T-helper 9 cell (primary cell): ENCODE measurements at places on chromosomes 11 and 22.

GRCh38 chr22:37326726-37327125, 44.4 kb downstream of the CYTH4 start:
- DNase-seq = no peak

DNA sequence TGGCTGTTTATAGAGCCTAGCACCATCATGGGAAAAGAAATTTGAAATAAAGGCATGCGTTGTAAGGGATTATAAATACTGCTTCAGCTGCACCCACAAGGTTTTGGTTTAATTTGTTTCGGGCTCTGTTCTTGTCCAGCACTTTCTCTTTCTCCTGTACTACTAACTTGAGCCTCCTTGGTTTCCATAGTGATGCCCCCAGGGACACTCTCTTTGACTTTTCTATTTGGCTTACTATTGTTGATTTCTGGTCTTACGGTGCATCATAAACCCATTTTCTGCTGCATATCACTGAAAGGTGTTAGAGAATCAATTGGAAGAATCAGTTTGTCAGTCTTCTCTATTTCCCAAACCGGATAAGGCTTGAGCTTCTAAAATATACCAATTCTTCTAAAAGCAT, 1674.3 kb upstream of the RAG2 start:
- no peak for DNase-seq

DNA sequence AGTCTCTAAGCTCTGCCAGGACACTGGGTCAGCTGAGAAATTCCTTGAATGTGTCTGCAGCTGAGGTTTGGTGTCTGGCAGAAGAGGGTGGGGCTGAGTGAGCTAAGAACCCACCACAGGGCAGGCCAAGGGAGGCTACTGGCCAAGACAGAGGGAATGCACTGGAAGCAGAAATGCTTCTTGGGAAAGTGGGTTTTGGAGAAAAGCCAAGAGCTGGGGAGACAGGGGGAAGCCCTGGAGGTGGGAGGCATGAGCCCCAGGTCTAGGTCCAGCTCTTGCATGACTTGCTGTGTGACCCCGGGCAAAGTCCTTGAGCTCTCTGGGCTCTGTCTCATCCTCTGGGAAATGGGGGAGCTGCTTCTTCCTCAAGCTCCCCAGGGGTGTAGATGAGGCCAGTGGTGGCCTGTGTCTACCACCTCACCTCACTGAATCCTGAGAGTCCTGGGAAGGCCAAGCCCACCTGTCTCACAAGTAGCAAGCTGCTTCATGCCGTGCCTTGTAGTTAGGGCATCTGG, 2.3 kb downstream of the MMP11 start:
- DNase-seq = no peak

DNA sequence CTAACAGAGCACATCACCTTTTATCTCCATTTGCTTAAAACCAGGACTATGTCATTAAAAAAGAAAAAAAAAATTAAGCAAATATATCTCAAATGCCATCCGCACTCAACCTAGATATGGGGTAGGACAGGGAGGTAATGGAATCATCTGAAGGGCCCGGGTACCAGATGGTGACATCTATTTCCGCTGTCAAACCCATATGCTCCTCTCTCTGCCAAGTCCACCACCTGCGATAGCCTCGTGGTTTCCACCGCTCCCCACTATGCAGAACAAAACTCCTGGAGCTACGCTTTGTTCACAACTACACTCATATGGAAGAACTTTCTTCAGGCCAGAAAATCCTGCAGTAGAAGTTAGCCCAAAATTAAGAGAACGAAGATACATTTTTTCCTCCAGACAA, 31.4 kb downstream of the FEZ1 start:
- DNase-seq = no peak

DNA sequence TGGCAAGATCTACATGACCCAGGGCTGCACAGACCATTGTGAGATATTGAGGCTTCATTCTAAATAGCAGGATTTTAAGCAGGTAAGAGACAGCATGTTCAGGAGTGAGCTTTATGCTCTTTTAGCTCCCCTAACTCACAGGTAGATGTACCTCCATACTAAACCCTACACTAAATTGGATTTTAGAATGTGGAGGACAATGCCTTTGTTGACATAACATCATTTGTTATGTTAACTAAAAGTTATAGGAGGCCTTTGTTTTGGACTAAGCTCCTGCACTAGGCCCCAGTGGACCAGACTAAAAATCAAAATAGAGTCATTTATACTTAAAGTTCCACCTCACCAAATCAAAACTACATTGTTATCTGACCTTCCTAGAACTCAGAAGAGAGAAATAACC, 6.8 kb downstream of the DDIAS start:
- DNase-seq = no peak

DNA sequence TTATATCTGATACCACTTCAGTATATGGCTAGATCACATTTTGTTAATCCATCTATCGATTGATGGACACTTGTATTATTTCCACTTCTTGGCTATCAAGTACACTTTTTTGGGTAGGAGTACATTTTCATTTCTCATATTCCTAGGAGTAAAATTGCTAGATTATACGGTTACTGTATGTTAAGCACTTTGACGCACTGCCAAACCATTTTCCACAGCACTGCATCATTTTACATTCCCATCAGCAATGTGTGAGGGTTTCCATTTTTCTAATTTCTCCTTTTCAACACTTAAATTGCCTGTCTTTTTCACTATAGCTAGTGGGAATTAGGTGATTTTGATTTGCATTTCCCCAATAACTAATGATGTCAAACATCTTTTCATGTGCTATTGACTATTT, 179.3 kb upstream of the B3GAT1 start:
- no peak for DNase-seq

DNA sequence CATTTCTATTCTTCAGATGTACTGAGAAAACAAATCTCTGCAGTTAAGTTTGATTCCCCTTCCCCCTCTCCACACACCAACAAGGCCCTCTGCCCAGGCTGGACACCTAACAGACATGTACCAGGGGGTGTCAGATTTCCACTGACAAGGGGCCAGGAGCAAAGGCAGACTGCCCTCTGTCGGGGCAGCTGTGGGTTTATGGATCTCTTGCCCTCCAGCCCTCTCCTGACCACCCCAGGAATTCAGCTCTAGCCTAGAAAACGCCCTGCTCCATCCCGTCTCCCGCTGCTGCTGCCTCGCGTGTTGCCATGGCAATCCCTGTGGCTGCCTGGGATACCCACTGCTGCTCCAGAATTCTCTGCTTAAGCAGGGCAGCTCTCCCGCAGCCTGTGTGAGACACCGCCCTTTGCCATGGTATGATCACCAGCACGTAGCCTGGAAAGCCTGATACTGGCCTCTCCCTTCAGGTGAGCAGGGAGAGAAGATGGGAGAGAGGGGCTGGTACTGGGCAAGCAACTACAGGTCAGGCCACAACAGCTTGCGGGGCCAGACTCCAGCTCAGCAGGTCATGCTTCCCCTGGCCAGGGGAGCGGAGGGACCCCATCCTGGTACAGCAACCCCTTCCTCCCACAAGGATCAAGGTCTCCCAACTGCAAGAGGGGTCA, 41.6 kb downstream of the BUD13 start:
- no peak for DNase-seq

- no peak for DNase-seq
These were observed 61.5 kb upstream of the POU2AF1 start for GRCh38 chr11:111440416-111441205.

DNA sequence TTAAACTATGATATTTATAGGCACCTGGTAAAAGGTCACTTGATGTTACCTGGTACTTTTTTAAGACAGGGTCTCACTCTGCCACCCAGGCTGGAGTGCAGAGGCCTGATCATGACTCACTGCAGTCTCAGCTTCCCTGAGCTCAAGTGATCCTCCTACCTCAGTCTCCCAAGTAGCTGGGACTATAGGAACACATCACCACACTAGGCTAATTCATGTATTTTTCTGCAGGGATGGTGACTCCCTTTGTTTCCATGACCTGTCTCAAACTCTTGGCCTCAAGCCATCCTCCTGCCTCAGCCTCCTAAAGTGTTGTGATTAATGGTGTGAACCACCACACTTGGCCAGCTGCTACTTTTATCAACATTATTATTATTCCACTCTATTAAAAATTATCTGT, 47.6 kb downstream of the OR4C45 start:
- DNase-seq = no peak

- no peak for DNase-seq
These were observed 51.4 kb upstream of the CRYBB3 start for GRCh38 chr22:25148149-25148691.

- DNase-seq = no peak
These were observed 30.1 kb upstream of the CD82 start for GRCh38 chr11:44535191-44535980.

DNA sequence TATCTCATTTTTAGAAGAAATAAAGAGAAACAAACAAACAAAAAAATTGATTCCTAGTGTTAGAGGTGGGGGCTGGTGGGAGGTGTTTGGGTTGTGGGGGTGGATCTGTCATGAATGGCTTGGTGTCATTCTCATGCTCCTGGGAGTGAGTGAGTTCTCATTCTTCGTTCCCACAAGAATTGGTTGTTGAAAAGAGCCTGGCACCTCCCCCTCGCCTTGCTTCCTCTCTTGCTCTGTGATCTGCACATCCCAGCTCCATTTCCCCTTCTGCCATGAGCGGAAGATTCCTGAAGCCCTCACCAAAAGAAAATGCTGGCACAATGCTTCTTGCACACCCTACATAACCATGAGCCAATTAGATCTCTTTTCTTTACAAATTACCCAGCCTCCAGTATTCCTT, 277.8 kb downstream of the ST3GAL4 start:
- no peak for DNase-seq

DNA sequence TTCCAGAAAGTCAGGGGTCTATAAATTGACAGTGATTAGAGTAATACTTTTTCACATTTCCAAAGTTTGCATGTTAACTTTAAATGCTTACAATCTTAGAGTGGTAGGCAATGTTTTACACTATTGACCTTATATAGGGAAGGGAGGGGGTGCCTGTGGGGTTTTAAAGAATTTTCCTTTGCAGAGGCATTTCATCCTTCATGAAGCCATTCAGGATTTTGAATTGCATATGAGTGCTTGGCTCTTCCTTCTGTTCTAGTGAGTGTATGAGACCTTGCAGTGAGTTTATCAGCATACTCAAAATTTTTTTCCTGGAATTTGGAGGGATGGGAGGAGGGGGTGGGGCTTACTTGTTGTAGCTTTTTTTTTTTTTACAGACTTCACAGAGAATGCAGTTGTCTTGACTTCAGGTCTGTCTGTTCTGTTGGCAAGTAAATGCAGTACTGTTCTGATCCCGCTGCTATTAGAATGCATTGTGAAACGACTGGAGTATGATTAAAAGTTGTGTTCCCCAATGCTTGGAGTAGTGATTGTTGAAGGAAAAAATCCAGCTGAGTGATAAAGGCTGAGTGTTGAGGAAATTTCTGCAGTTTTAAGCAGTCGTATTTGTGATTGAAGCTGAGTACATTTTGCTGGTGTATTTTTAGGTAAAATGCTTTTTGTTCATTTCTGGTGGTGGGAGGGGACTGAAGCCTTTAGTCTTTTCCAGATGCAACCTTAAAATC, 5.3 kb downstream of the MALAT1 start:
- no peak for DNase-seq

DNA sequence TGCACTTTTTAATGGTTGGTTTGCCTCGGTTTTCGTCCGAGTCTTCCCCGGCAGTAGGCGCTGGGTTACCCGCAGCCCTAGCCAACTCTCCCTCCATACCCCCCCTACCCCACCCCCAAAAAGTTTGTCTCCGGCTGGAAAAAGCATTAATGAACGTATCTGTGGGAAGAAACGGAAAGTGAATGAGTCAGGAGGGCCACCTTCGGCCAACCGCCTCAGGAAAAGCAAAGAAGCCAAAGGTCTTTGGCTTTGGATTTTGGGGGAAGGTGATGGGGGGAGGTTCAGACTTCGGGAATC, 508 bp upstream of the FLI1 start:
- DNase-seq = no peak

DNA sequence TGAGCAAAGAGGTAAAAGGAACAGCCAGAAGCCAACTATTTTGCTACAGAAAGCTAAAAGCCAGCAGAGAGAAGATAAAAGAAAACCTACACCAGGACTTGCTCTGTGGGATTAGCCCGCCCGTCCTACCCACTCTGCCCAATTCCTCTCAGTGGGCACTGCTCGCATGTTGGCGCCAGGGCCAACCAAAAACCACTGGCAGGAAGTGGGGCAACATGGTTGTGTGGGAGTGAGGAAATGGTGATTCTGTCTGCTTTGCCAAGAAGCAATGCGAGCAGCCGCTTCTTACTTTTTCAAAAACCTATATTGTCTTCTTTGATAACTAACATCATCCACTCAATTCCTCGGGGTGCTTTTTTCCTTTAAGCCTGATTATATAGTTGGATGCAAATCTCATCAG, 14.2 kb upstream of the APOA1 start:
- DNase-seq = peak; percentile 51

- DNase-seq = no peak
These were observed 35.6 kb downstream of the AMPD3 start for GRCh38 chr11:10490398-10491241.
